ENCODE measurements at places on chromosomes 3 and 15.

DNA sequence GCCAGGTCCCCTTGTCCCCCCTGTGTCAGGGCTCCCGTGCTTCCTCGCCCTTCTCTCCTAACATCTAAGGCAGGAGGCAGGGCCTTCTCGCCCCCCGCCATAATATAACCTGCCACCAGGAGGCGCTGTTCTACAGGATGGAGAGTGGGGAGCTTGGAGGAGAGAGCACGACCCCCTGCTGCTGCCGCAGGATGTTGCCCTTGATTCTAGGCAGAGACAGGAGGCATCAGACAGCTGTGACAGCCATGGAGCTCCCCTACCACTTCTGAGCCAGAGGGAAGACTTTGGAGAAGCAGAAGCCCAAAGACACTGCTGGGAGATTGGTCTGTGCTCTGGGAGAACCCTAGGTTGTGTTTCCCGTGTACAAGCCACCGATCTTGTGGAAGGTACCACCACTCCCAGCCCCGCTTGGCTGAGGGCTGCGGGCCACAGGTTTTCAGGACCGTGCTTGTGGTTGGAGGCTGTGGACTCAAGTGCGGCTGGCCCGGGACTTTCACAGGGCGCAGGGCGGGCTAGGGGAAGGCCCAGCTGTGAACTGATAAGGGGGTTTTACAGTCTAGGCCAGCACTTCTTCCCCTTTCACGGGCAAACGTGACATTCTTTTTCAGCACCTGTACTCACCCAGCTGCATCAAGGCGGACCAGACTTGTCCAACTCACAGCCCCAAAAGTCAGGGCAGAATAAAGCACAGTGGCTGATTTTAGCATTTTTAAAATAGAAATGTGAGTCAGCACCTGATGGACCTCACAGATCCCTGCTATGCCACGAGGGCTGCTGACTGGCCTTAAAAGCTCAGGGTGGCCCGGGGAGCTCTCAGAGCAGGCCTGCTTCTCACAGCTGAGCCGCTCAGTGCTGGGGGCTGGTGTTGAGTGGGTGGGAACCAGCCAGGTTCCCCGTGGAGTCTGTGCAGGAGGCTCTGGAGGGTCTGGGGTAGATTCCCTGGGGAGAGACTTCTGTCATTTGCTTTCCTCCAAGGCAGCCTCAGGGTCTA lies 2.6 kb upstream of the TIGIT start:
- DNase-seq = peak; percentile 95

DNA sequence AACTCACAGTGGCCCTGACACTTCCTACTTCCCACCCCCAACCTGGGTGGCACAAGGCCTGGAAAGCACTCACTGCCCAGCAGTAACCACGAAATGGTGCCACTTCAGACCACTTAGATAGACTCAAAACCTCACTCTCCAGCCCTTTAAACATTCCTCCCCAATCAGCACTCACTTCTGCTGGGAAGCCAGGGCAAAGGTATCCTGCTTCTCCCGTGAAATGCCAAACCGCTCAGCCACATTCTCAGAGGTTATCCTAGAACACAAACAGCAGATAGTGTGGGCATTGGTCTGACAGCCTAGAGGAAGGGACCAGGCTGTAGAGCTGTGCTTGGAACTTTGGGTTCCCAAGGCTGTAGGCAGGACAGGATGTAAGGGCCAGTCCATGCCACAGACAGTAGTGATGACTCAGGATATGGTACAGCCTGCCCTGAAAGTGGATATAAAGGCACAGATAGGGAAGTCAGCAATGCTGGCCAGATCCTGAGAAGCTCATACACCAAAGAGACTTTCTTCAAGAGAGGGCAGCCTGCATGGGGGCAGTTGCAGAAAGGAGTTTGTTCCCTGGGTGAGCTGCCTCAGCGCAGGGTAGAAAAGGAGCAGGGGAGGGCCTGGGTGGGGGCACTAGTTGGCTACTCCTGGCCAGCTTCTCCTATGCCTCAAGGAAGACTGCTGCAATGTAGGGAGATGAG lies 9.2 kb downstream of the ACAA1 start:
- no peak for DNase-seq

DNA sequence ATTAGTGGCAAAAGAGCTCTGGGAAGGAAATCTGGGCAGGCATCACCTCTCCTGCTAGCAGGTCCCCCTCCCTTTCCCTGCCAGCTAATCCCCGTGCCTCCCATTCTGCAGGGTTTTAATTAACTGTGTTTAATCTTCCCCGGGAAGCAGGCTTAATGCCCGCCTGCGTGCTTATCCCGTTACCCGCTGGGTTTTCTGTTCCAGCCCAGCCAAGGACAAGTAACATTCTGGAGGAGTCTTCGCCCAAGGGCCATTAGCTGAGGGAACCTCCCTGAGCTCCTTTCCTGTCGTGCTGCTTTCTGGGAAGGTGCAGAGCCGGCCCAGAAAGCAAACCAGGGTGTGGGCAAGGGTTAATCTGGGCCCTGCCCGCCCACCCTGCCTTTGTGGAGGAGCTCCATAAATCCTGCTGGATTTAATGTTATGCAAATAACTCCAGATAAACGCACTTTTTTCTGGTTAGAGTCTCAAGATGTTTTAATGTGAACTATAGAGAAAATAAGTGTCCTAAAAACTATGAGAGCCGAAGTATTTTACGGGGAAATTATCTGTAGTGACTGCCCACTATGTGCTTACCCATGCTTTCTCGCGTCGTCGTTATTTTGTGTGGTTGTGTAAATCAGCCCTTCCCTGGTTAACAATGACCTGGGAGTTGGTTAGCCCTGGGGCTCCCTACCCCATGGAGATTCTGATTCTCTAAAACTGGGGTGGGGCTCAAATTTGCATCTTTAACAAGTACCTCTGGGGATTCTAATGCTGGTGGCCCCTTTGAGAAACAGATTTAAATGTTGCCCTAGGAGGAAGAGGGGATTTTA lies 25.9 kb downstream of the TRIM71 start:
- DNase-seq = no peak

- no peak for DNase-seq
Observed at GRCh38 chr15:73844356-73844755, 29.0 kb upstream of the TBC1D21 start.

- no peak for DNase-seq
Observed at GRCh38 chr3:193794002-193794881, 201.2 kb downstream of the OPA1 start.

DNA sequence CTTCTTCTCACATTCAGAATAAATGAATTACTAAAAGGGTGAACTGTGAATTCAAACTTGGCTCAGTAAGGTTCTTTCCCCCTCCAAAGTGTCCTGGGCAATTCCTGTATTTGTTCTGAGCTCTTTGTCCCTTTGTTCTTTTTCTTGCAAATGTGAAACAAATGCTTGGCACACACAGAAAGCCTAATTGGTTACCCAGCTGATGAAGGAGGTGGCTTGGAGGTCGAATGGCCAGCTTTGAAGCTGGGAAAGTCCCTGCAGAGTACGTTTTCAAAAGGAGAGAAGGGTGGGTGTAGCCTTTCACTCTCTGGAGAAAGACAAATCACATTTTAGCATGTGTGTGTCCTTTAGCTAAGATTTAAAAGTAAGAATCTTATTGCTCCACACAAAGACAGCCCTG lies 154.4 kb downstream of the PEX5L start:
- DNase-seq = no peak

DNA sequence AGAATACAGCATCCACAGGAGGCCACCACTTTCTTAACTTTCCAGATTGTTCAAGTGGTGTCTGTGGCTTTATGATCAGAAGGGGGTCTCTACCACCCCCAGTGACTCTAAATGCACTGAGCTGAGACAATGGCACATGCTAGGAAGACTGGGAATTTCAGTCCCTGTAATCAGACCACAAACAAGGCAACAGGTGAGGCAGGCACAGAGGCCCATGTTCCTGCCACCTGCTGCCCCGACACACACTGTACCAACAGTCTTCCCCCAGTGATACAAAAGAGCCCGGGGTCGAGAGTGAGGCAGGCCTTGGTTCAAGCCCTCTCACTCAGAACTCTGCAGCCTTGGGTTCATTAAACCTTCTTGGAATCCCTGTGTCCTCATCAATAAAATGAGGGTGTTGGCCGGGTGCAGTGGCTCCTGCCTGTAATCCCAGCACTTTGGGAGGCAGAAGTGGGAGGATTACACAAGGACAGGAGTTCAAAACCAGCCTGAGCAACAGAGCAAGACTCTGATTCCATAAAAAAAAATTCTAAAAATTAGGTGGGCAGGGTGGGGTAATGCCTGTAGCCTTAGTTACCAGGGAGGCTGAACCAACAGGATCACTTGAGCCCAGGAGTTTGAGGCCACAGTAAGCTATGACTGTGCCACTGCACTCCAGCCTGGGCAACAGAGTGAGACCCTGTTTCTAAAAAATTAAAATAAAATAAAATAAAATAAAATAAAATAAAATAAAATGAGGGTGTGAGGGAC lies 55.8 kb downstream of the ADCY5 start:
- no peak for DNase-seq

Measured in activated naive CD4-positive, alpha-beta T cell treated with Interleukin-2 at 50 U/mL for 16 hours (primary cell).